Transverse colon (tissue), 4 donors: ENCODE measurements at places on chromosomes 16 and 17.
A peak's percentile ranks its signal among the peaks of the same experiment; 100 is the strongest.

- DNase-seq: no peak
These were observed 96.3 kb upstream of the ZNF469 start for GRCh38 chr16:88286301-88286923.

GRCh38 chr16:58885528-58886170 is 151.5 kb upstream of the GOT2 start:
- DNase-seq: no peak

GRCh38 chr17:48100160-48100559 is 1.1 kb downstream of the CBX1 start:
- DNase-seq: no peak

DNA sequence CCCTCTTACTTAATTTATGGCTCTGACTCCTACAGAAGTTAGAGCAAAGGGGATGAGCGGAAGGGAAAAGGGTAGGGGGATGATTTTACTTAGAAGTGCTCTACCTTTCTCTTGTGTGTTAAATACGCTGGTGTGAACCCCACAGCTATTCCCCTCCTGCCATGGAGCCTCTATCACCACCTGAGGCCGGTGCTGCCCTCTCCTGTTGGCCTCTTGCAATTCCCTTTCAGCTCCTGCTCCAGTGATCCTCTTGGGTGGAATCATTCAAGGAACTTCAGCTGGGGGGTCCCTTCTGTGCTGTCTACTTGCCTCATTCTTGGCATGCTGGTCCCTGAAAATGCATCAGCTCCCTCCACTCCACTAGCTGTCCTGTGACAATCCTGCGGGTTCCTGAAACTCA is 41.8 kb upstream of the CDH8 start:
- no peak for DNase-seq

- DNase-seq: no peak
These were observed 89.5 kb downstream of the WWP2 start for GRCh38 chr16:69851491-69852240.

DNA sequence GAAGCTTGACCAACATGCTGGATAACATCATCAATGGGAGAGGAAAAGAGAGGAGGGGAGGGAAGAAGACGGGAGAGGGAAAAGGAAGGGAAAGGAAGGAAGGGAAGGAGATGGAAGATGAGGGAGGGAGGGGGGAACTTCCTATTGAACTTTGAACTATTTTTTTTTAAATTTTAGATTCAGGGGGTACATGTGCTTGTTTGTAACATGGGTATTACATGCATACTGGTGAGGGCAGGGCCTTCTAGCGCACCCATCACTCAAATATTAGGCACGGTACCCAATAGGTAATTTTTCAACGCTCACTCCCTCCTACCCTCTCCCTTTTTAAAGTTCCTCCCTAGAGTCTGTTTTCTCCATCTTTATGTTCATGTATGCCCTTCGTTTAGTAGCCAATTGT is 383.2 kb upstream of the XYLT1 start:
- no peak for DNase-seq

DNA sequence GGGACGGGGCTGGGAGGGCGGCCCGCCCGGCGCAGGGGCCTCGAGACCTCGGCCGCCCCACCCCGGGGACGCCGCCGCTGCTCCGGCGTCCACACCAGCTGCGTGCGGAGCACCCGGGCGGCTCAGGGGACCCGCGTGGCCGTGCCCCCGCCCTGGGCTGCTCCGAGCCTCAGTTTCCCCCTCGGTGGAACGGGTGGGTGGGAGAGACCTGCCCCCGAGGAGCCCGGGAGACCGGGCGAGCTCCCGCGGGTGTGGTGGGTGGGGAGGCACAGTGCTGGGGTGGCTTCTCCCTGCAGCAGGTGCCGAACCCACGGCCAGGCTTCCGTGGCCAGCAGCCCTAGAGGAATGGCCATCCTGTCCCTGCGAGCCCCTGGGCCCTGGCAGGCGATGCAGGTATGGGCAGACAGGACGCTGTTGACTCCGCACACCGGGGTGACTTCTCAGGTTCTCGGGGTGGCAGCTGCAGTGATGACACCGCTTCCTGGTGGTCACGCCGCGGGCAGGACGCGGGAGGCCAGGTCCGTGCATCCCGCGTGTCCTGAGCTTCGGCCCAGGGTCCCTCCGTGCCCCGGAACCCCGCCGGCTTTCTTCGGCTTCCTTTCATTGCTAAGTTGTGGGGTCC is 677 bp downstream of the DEF8 start:
- DNase-seq: no peak

DNA sequence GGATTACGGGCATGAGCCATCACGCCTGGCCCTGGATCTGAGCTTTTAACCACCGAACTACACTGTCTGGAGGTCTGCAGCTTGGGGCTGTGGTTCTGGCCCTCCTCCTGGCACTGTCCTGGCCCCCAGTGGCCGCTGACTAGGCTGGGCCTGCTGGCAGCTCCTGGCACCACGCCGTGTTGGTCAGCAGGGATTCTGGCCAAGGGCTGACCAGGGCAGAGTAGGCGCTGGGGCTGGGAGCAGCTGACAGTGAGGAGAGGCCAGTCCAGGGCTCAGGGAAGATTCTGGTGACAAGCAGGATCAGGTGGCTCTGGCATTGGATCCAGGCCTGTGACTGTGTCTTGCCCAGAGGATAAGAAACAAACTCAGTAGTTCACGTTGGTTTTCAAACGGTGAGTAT is 14.6 kb downstream of the EEF2K start:
- DNase-seq: no peak

DNA sequence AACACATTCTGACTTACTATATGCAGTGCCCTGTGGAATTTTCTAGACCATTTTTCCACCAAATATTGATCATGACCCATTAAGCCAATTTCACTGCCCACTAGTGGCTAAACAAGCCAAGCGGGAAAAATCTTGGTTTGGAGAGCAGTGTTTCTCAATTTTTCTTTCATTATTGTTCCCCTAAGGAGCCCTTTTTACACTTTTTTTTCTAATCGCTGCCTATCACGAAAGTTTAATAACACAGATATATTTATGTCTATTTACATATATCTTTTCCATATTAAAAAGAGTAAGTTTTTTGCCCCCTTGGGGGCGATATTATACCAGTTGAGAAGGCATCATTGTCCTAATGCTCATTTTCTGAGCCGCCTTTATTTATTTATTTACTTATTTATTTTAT is 10.8 kb upstream of the TLCD3B start:
- DNase-seq: no peak

- no peak for DNase-seq
These were observed 188.3 kb downstream of the IRX3 start for GRCh38 chr16:54098247-54098646.

- no peak for DNase-seq
These were observed 34.4 kb downstream of the WDR59 start for GRCh38 chr16:74950511-74950910.

DNA sequence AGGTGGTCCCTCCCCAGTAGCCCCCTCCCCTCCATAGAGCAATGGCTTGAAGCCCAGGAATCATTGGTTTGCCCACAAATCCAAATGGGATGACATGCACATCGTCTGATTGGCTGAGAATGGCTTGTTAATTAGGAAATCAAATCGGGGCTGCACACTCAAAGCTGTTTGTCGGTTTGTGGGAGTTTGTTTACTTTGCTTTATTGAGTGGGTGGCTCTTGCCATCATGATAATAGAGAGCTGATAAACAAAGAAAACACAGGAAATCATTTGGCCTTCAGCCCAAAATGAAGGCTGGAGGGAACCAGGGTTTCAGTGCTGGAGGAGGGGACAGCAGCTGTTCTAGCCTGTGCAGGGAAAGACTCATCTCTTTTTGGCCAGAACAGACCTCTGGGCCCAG is 316.3 kb downstream of the CBLN1 start:
- DNase-seq: no peak

GRCh38 chr17:66686601-66687000 is 148.3 kb upstream of the CACNG5 start:
- no peak for DNase-seq

DNA sequence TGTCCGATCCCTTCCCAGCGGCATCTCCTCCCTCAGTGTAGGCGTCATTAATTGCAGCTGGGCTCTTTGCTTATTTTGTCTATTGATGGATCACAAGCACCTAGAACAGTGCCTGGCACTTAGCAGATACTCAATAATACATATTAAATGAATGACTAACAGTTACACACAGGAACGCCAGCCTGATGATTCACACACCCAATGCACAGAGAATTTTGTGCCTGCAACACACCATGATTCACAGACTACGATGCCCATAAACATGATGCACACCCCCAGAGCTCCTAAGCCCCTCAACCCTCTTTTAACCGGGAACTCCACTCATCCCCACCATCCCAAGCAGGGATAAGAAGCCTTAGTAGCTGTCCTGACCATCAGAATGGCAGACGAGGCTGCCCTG is 66.6 kb upstream of the TMEM97 start:
- no peak for DNase-seq

- DNase-seq: no peak
These were observed 19.8 kb upstream of the LYRM9 start for GRCh38 chr17:27912964-27913363.

DNA sequence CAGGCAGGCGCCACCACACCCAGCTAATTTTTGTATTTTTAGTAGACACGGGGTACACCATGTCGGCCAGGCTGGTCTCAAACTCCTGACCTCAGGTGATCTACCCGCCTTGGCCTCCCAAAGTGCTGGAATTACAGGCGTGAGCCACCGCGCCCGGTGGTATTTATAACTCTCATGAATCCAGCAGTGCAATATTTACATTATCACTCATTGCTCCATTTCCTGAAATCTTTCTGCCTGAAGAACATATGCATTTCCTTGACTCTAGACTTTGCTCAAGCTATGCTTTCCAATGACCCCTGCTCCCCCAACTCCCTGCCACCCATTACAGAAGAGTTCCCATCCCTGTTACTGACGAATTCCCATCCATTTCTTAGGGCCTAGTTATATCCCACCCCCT is 19.7 kb upstream of the NDUFAB1 start:
- DNase-seq: no peak

GRCh38 chr16:81505011-81505661 is 60.5 kb downstream of the CMIP start:
- DNase-seq: peak; percentile 48

DNA sequence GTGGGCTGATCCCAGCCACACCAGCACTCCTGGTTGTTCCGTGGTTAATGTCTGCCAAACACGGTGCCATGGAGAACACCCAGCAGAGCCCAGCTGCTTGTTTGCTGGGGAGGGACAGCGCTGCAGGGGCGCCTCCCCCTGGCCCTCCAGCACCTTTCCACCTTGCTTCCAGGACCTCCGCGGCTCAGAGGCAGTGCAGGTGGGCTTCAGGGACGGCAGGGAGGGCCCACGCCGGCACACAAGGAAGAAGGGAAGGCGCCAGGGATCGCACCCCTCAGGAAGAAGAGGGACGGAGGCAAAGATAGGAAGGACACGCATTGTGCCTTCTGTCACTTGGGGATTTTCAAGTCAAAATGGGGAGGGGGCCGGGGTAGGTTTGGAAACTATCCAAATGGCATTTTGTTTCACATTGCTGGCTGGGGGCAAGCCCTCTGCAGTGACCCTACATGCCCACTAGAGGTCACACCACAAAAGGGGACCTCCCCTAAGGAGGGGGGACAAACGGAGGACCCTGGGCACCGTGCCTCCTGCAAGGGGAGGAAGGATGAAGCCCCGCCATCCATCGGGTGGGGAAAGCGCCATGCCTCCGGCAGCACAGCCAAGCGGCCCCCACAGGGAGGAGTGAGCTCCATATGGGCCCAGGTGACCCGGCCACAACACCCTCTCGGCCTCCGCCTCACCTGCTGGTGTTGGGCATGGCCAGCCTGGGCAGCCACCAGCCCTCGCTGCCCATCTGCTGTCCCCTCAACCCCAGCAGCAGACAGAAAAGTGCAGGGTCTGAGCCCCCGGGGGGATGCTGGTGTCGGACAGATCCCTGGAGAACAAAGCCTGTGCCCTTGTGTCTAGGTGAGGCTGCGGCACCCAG is 7.5 kb upstream of the C16orf95 start:
- peak; percentile 30 for DNase-seq

DNA sequence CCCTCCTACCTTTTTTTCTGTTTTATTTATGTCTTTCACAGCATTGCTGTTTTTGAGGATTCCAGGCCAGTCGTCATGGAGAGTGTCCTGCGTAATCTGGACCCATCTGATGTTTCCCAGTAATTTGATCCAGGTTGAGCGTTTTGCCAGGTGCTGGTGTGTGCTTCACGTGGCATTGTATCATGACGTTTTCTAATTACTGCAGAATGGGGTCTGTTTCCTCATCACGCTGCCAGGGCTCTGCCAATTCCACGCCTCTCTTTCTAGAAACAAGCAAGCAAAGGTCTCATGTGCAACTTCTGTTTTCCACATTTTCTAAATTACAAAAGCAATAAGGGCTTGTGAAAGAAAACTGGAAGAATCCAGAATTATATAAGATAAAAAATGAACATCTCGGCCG is 28.3 kb upstream of the BHLHA9 start:
- no peak for DNase-seq

GRCh38 chr16:11015076-11015475 is 70.7 kb downstream of the CLEC16A start:
- no peak for DNase-seq

DNA sequence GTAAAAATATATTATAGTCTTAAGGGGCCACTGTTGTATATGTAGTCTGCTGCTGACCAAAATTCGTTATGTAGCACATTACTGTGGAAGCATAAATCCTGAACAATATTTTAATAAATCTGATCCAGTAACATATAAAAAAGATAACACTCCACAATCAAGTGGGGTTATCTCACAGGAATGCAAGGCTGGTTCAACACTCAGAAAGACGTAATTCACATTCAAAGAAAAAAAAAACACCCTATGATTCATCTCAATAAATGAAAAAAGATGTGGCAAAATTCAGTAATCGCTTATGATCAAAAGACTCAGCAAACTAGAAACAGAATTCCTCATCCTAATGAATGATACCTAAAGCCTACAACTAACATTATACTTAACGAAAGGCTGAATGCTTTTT is 47.8 kb downstream of the CREBBP start:
- no peak for DNase-seq

DNA sequence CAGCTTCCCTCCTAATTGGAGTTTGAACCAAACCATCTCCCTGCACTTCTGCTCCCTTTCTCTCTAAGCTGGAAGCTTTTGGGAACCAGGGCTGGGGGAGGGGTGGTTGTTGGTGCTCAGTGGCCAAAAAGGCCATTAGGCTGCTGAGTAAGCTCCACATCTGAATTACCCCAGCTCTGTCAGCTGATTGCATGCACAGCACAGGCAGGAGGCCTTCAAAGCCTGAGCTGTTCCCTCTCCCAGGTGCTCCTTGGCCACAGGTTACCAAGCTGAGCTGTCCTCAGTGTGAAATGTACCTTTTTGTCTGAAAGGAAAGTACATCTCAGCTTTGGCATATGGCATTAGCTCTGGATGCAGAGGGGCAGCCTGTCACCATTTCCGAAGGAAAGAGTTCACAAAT is 6.2 kb upstream of the TBKBP1 start:
- DNase-seq: no peak

- peak; percentile 79 for DNase-seq
These were observed 77.0 kb upstream of the TNRC6C start for GRCh38 chr17:77881545-77881944.

DNA sequence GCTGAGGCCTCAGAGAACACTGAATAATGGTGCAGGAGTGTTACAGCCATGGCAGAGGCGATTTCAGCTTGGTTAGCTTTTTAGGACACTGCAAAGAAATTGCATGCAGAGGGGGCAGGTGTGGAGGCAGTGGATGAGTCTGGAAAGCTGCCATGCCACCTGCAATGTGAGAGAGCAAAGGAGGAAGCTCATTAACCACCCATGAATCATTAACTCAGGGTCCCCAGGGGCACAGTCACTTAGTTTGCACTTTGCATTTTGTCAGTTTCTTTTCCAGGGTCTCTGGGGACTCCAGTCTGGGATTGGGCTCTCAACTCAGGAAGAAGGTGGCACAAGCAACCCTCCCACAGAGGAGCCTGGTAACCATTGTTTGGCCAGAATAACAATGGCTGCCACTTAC is 132.9 kb downstream of the USP31 start:
- peak; percentile 29 for DNase-seq

GRCh38 chr16:87495578-87496446 is 3.0 kb upstream of the ZCCHC14 start:
- no peak for DNase-seq
